Stimulated activated CD4-positive, alpha-beta T cell treated with anti-CD3 and anti-CD28 coated beads, Interleukin-4, amount 100 ng/mL, for 4 hours (primary cell): ENCODE measurements at places on chromosomes 3 and 15.

GRCh38 chr15:101088271-101088670 lies 163.6 kb downstream of the CHSY1 start:
- DNase-seq: no peak

- no peak for DNase-seq
Measured at GRCh38 chr3:17741621-17742101, 770 bp downstream of the TBC1D5 start.

DNA sequence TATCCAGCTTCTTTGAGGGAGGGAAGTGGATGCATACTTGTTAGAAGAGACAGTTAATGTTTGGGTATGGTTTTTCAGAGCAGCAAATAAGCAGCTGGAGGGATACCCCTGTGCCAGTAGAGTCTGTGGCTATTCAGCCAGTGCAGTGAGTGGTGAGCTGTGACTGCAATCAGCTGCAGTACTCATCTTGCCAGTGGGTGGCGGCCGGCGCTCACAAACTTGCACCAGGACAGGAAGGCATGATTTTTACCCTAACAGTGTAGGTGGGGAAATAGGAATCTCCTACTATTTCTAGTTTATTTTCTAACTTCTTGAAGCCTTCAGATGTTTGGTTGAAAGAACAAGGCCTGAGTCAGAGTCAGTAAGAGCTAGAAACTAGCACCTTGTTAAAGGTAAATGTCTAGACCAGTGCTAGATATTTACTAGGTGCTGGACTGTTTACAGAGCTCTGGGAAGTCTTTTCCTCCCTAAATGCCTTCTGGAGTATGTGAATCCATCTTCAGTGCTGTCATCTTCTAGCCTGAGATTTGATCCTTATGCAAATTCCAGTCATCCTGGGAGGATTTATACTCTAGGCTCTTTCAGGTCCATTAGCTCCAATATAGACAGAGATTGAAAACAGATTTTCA lies 23.6 kb downstream of the TIMP4 start:
- peak; percentile 63 for DNase-seq

DNA sequence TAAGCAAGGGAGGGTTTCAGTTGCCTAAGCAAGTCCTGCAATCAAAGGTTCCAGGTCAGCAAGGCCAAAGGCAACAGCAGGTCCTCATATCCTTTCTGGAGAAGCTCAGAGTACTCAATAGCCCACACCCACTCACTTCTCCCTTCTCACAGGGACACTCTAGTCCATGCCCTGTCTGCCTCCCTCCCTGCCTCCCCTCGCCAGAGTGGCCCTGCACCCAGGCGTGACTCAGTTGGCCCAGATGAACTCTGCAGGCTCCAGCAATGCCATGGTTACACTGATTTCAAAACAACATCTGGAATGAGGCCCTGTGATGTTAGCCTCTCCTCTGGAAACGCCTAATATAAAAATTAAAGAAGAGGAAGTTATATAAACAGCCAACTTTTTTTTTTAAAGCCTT lies 32.9 kb downstream of the IL16 start:
- no peak for DNase-seq

DNA sequence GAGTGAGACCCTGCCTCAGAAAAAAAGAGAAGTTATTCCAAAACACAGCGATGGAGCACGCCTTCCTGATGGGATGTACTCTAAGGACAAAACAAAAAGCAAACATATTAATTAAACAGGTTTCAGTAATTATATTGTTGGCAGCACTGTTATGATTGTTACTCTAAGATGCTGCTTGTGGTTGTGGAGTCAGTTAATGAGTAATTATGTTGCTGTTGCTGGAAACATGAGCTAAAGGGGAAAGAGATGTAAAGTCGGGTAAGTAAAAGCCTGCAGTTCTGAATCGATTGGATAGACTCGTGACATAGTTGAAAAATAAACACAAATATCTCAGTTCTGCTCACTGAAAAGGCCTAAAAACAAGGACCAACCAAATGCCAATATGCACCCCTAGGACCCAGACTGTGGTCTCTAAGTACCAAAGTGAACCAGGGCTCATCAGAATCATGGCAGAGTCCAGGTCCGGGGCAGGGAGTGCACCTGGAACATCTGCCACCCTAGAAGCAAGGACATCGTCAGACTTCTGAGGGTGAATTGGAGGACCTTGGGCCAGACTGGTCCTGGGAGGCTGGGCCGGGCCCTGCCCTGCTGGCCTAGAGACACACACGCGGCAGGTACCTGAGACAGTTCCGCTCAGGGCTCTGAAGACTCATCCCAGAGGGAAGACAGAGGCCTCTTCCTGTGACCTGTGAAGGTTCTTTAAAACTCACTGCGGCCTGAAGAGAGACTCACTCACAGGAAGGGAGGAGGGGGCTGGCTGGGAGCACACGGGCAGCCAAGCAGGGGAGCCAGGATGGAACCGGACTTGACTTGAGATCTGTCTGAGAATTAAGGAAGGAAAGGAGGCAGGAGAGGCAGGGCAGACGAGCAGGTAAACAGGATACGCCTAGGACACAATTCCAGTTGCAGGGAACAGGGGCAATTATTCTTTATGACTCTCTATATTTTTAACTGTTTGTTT lies 140.5 kb downstream of the LRRK1 start:
- no peak for DNase-seq

DNA sequence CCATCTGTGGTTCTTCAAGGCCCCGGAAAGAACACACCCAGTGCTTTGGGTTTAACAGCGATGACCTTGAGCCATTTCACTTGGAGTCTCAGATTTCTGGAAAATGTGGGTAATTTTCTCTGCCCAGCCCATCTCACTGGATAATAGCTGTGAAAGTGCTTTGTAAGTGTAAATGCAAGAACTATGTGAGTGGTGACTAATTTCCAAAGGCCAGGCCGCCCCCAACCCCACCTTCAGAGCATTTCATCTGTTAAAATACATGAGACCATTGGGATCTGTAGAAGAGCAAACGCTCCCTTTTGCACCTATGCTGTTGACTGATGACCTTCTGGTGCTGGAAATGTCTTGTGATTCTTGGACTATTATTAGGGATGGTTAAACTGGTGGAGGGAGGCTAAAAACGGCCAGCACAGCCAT lies 196.8 kb upstream of the LPP start:
- no peak for DNase-seq

DNA sequence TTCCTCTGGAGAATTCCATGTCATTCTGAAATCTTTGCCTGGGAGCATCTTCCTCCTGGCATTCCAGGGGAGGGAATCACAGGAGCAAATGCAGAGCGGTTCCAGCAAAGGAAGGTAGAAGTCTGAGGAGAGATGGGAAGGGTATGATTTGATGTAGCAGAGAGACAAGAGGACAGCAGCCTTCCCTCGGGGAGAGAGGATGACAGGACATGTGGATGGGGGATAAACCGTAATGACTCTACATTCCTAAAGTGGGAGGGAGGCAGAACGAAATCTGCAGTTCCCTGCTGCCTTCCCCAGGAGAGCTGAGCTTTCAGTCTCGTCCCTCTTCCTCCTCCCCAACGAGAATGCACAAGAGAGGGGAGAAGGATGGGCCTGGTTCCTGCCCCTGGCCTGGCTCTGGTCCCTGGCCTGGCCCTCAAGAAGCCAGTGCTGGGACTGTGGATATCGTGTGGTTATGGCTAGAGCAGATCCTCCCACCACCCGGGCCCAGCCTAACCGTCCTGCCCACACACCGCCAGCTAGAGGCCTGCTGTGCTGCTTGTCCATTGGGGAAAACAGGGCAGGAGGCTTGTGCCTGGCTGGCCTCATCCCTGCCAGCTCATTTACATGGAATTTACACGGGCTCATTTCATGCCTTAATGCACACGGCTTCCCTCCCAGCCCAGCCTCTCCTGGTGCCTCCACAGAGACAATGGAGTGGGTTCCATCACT lies 26.6 kb downstream of the SEMA7A start:
- no peak for DNase-seq

GRCh38 chr3:99783011-99783573 lies 34.6 kb upstream of the CMSS1 start:
- no peak for DNase-seq

GRCh38 chr3:103968751-103969150 lies 1398.0 kb upstream of the ALCAM start:
- DNase-seq: no peak

GRCh38 chr3:17063596-17063995 lies 178.8 kb downstream of the PLCL2 start:
- no peak for DNase-seq
